ENCODE measurements at places on chromosomes 2 and 18.

DNA sequence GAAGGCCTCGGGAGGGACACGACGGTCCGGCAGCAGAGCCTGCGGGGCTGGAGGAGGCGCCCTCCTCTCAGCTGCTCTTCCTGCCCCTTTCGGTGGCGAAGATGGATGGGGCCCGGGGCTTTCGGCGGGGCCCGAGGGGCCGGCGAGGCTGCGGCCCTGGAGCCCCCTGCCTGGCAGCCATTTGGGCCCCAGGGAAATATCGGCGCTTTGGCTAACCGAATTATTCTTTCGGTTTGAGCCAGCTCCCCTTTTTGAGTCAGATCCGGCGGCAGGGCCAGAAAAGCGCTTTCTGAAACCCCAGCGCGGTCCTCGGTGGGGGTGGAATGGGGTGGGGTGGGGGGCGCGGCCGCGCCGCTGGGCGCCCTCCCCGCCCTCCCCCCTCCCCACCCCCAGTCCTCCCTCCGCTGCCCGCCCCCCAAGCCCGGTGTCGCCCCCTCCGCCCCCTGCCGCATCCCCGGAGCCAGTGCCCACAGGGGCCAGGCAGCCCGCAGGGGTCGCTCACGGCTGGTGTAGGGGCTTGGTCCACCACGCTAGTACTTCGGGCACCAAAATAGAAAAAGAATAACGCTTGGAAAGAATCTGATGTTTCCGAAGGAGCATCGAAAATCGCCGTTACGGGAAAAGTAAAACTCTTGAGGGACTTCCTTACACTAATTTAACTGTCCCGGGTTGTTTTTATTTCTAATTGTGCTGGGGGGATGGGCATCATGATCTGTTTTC, 9.1 kb upstream of the ARID5A start:
- DNase-seq = no peak

DNA sequence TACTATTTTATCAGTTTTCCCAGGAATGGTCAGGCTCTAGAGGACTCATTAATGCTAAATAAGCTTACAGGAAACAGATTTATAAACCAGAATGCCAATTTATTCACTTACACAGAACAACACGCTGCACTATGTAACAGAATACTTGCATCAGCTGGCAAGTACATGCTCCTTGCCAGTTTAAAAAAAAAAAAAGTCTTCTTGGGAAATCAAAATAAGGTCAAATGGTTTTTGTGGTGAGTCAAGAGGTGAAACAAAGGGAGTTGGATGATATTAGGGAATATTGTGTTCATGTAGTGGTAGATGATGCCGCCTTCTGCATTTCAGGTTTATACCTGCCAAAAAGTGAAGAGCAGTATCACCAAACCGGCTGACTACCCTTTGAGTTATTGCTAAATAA, 1322.1 kb upstream of the ZEB2 start:
- no peak for DNase-seq

- no peak for DNase-seq
Measured at GRCh38 chr2:237726401-237726830, 72.2 kb upstream of the RBM44 start.

DNA sequence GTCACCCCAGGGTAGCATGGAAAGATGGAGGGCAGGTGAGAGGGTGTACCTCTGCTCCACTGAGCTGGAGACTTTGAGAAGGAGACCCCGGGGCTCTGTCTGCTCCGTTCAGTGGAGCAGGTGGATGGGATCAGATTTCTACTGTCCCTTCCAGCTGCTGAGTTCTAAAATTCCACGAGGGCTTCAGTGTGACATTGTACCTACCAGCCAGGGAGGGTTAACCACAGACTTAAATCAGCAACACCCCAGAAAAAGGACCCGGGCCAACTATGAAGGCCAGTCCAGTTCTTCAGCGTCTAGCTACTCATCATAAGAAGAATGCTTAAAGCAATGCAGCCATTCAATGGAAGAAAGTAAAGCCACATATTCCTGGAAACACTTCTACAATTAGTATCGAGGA, 23.8 kb downstream of the STAT1 start:
- DNase-seq = no peak

DNA sequence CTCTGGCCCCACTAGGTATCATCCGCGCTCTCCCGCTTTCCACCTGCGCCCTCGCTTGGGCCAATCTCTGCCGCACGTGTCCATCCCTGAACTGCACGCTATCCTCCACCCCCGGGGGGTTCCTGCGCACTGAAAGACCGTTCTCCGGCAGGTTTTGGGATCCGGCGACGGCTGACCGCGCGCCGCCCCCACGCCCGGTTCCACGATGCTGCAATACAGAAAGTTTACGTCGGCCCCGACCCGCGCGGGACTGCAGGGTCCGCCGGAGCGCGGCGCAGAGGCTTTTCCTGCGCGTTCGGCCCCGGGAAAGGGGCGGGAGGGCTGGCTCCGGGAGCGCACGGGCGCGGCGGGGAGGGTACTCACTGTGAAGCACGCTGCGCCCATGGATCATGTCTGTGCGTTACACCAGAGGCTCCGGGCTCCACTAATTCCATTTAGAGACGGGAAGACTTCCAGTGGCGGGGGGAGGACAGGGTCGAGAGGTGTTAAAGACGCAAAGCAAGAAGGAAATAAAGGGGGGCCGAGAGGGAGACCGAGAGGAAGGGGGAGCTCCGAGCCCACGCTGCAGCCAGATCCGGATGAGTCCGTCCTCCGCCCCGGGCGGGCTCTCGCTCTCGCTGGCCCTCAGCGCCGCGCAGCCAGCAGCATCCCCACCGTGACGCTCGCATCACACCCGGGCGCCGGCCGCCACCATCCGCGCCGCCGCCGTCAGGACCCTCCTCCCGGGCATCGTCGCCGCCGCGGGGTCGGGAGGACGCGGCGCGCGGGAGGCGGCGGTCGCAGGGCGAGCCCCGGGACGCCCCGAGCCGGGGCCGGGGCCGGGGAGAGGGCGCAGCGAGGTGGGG, 664 bp downstream of the NETO1 start:
- no peak for DNase-seq

- peak; percentile 84 for DNase-seq
Measured at GRCh38 chr18:51110073-51110797, 80.2 kb downstream of the SMAD4 start.

DNA sequence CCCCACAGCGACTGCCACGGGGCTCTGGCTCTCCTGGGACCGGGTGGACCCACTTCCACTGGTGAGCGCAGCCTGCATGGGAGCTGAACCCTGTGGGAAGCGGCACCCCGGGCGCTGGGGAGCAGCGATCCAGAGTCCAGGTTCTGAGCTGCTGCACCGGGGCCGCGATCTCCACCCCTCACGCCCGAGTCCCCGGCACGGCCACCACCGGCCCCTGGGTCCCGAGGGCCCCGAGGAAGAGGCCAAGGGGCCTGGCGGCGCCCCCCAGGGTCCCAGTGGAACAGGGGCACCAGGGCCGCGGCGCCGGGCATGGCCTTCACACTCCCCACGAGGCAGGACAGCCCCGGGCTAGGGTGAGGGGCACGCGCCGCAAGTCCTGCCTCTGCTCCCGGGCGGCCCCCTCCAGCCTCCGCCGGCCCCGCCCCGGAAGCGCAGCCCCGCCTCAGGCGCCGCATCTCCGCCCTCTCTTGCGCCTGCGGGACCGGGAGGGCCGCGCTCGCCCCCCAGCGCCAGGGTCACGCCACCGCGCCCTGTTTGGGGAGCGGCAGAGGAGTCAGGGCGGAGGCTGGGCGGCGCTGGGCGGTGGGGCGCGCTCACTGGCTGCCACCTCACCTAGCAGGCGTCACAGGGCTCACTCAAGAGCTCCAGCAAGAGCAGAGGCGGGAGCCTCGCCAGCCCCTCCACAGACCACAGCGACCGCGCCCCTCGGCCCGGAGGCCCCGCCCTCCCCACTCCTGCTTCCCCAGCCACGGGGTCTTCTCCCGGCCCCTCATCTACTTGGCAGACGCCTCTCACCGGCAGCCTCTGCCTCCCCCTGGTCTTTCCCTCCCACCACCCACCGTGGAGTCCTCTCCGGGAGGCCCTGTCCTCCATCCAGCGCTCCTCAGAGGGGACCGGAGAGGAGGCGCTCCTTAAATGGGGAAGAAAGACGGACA, 26.8 kb downstream of the THAP4 start:
- peak; percentile 79 for DNase-seq

DNA sequence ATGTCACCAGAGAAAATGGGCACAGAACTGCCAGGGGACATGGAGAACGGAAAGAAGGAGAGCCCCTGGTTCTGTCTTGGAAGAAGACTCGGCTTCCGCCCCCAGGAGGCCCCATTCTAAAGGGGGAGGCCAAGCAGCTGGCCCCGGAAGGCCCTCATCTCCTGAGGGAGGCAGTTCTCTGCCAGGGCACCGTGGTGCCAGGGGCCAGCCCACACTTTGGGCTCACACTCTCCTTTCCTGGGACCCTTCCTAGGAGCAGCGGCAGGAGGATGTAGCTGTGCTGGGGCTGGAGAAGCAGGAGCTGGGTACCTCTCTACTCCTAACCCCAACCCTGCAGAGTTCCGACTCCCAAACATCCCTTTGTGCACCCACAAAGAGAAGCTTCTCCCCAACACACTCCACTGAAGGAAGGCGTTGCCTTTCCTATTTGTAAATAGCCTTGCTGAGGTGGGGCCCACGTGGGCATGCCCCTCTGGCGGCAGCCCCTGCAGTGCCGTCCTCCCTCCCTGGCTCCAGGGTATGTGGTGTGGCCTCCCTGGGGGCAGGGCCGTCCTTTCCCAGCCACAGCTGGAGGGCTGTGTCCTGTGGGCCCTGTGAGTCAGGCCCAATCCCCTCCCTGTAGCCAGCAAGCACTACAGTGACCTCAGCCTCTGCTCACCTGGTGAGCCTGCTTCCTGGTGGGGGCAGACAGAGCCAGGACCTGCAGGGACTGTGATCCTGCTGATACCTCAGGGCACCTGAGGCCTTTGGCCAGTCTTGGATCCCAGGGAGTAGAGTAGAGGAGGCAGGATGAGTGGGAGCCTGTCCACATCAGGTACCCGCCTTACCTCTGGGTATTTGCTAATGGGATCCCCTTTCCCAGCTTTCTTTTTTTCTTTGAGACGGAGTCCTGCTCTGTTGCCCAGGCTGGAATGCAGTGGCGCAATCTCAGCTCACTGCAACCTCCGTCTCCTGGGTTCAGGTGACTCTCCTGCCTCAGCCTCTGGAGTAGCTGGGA, 26.6 kb downstream of the ZFP36L2 start:
- no peak for DNase-seq

DNA sequence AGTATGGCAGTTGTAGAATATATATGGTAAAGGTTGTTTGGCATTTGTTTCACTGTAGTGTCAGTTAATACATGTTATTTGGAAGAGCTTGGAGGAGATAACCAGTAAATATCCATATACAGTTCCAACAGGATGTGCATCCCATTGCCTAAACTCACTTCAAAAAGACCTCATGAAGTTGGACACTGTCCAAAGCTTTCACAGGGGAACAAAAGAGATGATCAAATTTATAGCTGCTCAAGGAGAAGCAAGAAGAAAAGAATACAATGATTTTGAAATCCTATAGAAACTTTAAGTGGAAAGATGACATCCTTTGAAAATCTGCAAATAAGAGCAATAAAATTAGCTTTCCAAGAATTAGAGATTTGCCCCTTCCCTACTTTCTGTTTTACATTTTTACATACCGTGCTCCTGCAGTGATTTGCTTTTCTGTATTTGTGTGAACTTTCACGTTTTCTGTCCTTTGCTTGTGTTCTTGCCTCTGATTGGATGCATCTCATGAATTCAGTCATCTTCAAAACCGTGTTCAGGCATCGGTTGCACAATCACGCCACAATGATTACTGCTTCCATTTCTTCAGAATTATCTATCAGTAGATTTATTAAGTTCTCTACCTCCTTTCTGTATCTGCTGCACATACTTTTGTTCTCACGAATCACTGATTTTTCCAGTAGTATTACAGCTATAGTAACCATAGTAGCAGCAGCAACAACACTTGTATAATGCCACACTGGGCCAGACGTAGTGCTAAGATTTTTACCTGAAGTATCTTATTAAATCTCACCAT, 83.8 kb downstream of the PARD3B start:
- DNase-seq = no peak

GRCh38 chr2:160039166-160039903, 23.1 kb downstream of the PLA2R1 start:
- no peak for DNase-seq

DNA sequence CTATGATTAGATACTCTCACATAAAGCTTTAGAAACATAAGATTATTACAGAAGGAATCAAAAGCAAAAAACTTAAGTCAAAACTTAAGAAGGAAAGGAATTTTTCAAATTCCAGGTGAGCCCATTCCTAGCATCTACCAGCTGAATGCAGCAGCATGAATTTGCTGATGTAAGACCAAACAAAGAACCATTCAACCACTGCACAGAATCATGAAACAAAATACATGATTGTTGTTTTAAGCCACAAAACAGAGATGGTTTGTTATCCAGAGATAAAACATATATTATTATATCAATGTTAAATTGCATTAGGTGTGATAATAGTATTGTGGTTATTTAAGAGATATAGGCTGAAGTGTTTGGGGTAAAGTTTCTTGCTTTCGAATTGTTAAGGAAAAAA, 29.0 kb downstream of the PIGN start:
- DNase-seq = no peak

- no peak for DNase-seq
Measured at GRCh38 chr2:209917154-209917771, 85.2 kb upstream of the RPE start.

- no peak for DNase-seq
Measured at GRCh38 chr2:114160263-114160981, 270.5 kb downstream of the ACTR3 start.

- DNase-seq = no peak
Measured at GRCh38 chr2:100818606-100819369, 1.2 kb upstream of the NPAS2 start.

- no peak for DNase-seq
Measured at GRCh38 chr2:236840215-236840614, 245.5 kb upstream of the COPS8 start.

DNA sequence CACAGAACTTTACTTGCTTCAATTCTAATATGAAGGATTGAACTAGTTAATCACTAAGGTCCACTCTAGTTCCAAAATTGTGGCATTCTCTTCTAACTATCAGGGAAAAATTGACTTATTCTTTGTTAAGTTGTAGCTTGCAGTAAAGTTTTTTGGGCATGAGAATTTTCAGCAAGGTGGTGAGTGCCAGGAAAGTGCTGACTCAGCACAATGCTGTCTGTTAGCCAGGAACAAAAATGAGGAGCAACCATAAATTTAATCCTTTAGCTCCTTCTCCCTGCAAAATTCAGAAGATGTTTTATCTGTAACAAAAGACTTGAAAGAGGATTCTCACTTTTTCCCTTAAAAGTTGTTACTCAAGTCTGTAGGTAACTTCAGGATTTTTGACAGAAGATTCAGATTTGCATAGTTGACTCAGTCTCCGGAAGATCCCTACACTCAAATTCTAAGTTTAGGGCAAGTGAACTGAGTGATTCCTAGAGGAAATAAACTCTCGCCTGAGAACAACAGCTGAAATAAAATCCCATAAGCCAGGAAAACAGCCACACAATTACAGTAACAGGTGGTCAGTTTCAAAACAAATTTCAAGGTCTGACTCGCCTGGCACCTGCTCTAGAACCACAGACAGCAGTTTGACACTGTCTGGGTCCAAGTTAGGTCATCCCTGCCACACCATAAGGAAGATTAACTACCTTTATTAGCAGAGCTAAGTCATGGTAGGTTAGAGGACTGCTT, 20.2 kb upstream of the DARS1 start:
- no peak for DNase-seq

GRCh38 chr2:121491518-121491917, 39.2 kb upstream of the RNU4ATAC start:
- DNase-seq = no peak

GRCh38 chr2:1584691-1585485, 159.4 kb downstream of the PXDN start:
- no peak for DNase-seq

All from mesothelial cell of epicardium (in vitro differentiated cells).